Skeletal muscle cell (primary cell): ENCODE measurements at places on chromosomes 13 and 19.

DNA sequence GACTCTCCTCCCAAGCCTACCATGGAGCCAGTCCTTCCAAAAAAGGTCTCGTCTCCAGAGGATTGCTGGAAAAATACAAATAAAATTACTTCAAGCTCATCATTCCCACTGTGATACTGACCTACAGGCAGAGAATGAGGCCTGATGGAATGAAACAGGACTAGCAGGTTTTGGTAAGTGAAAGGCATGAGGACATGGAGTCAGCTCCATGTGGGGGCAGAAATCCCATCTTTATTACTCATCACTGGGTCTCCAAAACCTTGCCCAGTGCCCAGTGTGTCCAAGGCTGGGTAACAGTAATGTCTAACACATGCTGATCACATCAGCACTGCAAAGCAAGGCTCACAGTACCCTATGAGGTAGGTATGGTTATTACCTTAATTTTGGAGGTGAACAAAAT lies 235.4 kb downstream of the DNAJC15 start:
- no peak for DNase-seq

GRCh38 chr13:108305655-108306054 lies 36.1 kb downstream of the TNFSF13B start:
- DNase-seq, result no peak

DNA sequence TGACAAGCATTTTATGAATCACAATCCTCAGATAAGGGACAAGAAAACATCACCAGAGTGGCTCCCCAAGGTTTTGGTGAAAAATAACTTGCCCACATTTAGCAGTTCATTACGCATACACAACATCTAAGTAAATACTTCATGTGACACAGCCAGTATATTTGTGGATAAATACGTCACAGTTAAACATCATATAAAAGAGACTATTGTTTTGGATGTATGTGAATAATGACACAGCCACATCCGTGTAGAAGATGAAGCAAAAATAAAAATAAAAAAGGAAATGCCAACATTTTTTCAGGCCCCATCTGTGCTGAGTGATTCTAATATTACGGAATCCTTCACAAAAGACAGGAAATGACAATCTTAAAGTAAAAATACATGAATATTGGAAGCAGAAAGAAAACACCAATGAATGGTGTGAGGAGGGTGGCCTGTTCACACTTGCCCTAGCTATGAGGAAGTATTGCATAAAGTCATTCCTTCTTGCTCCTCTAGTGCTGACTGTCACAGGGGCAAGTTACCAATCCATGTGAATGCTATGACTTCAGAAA lies 457.1 kb downstream of the KLF12 start:
- DNase-seq, result peak; percentile 30

DNA sequence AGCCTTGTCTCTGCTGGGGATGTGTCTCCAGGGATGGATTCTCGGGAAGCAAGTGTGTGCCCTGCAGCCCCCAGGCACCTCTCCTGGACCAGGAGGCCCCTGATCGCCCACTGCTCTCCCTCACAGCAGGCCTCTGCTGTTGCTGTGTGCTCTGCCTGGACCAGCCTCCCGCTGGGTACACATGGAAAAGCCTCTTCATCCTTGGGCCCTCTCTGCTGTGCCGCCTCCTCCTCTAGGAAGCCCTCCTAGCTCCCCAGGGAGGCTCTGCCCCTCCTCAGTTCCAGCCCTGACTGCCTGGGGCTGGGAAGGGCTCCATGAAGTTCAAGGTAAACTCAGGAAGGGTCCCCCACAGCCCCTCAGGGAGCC lies 12.0 kb downstream of the NDUFA11 start:
- DNase-seq, result no peak

GRCh38 chr13:91155512-91156114 lies 191.9 kb upstream of the MIR17HG start:
- no peak for DNase-seq

GRCh38 chr19:40410030-40410389 lies 3.2 kb downstream of the PRX start:
- DNase-seq, result no peak

DNA sequence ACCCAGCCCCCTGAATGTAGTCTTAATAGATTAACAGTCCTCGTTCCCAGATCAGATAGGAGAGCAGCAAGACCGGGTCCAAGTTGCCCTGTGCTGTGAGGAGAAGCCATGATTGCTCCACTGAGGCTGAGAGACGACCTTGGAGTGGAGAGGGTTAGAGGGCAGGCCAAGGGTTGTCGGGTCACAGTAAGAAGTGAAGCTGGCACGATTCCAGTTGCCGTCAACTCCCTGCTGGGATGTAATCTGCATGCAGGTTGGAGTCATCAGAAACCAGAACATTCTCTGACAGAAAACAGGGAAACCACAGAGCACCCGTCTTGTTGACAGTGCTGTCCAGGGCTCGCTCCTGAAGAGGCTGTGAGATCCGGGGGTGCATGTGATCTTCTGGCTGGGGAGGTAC lies 19.0 kb upstream of the ATP11A start:
- DNase-seq, result no peak

DNA sequence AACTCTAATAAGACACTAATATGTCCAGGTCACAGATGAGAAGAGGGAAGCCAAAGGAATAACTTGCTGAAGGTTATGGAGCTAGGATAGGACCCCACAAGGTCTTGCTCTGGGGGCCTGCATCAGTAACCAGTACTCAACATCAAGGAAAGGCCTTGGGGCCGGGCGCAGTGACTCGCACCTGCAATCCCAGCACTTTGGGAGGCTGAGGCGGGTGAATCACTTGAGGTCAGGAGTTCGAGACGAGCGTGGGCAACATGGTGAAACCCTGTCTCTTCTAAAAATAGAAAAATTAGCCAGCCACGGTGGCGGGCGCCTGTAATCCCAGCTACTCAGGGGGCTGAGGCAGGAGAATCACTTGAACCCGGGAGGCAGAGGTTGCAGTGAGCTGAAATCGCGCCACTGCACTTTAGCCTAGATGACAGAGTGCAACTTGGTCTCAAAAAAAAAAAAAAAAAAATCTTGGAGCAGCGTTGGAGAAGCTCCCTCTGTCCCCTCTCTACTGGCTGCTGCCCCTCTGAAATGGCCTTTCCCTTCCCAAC lies 1.8 kb downstream of the LONP1 start:
- peak; percentile 17 for DNase-seq

DNA sequence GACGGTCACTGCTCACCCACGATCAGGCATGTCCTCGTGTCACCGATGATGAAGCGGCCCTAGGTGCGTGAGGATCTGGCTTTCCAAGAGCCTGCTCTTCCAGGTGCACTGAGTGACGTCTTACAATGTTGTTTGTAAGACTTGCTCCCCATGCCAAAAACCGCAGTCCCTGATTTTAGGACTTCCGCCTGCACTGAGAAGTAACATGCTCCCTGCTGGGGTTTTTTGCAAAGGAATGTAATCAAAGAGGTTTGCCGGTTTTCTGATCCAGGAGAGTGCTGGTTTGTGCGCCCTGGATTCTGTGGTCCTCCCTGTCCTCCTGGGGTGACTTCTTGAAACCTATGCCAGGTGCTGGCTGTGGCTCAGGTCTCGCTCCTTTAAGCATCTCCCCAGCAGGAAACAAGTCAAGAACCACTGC lies 38.8 kb downstream of the MYO9B start:
- DNase-seq, result no peak

DNA sequence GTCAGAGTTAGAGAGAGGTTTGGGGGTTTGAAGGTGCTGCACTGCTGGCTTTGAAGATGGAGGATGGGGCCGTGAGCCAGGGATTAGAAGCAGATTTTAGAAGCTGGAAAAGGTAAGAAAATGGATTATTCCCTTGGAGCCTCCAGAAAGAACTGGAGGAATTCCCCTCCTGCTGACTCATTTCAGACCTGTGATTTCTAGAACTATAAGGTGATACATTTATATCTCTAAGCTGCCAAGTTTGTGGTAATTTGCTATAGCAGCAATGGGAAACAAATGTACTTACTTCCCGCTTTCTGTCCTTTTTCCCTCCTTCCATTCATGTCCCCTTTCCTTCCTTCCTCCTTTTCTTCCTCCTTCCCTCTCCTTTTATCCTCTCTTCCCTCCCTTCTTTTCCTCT lies 78.5 kb upstream of the PCDH8 start:
- no peak for DNase-seq

DNA sequence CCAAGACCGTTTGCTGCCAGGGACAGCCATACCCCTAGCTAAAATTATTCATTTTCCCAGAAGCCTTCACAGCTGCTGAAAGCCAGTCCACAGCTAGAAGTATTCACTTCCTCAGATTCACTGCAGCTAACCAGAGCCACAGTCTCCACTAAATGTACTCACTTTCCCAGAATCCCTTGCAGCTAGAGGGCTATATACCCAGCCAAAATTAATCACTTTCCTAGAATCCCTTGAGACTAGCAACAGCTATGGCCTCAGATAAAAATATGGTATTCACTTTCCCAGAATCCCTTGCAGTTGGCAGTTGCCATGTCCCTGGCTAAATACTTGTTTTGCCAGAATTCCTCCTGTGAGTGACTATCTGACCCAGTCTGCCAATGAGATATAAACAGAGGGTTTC lies 13.8 kb upstream of the MEIS3 start:
- DNase-seq, result no peak

GRCh38 chr19:48588670-48589401 lies 17.7 kb upstream of the SPACA4 start:
- no peak for DNase-seq

- DNase-seq, result no peak
These were observed 1.2 kb downstream of the TBC1D4 start for GRCh38 chr13:75480671-75481175.

DNA sequence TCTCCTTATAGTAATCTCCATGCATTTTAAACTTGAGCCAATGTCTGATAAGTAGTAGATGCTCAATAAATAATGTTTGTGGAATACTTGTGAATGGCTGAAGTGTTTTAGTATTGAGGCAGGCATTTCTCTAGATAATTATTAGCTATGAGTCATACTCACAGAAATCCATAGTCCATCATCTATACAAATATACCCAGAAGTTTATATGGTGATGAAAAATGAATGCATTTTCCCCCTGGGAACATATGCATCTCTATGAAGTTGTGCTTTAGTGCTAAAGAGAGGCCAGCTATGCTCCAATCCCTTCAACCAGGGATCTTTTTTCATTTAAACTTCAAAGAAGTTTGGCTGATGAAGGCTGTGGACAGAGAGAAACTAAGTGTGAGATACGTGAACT lies 17.2 kb downstream of the MBNL2 start:
- DNase-seq, result no peak

DNA sequence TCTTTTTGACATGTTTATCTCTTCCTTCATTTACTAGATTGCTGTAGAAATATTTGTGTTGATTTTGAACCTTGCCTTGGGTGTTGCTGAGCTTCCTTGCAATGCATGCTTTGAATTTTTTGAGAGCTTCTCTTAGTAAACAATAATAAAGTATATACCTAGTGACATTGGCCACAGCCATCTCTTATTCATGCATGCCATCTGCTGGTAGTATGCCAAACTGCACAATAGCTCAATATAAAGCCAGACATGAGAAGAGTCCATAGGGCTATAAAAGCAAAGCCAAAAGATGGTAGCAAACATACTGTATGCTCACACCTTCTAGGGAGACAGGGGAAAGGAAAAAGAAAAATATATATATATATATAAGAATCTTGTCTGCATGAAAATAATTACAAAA lies 18.9 kb upstream of the ZSCAN5A start:
- DNase-seq, result peak; percentile 7

DNA sequence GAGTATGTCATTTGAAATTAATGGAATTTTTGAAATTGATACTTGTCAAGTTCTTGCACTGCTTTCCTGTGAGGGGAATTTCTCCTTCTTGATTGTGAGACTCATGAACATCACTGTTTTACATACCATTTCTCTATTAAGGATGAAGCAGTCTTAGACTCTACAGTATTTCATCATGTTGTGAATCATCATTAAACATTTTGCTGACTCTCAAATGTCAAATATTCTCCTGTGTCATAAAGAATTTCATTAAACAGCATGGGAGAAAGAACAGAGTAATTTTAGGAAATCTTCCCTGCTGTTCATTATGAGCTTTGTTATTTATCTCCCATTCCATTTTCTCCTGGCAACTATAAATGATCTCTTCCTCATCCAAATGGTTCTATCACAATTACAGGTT lies 729.0 kb downstream of the PCDH9 start:
- DNase-seq, result peak; percentile 49

GRCh38 chr13:101572456-101572855 lies 120.0 kb downstream of the ITGBL1 start:
- DNase-seq, result no peak

GRCh38 chr19:9306443-9306842 lies 3.2 kb downstream of the ZNF699 start:
- peak; percentile 25 for DNase-seq

DNA sequence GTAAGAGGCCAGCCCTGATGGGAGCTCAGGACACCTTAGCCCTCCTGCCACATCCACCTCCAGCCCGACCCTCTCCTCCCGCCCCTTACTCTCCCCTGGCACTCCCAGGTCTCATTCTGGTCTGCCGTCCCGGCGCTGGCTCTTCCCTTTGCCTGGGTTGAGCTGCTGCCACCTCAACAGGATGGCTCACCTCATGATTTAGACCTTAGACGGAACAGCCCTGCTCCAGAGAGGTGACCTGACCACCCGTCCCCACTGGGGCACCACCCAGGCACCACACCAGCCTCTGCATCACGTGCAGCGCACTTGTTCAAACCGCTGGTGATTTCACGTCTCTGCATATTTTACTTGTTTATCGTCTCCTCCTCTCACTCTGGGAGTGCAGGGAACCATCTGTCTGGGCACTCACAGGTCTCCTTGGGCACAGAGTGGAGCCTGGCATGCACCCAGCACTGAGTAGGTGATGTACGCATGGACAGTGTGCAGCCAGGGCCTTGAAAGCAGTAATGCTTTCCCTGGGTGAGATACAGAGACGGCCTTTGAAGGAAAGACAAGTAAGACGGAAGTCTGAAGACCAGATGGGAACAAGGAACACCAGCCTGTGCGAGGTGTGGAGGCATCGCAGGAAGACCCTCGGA lies 183.1 kb downstream of the KATNAL1 start:
- DNase-seq, result no peak

- no peak for DNase-seq
These were observed 410.7 kb downstream of the MZT1 start for GRCh38 chr13:72316716-72317115.

- DNase-seq, result peak; percentile 80
These were observed 69.7 kb upstream of the C13orf46 start for GRCh38 chr13:114043421-114044053.

GRCh38 chr19:6590258-6590826 lies 608 bp downstream of the CD70 start:
- no peak for DNase-seq

DNA sequence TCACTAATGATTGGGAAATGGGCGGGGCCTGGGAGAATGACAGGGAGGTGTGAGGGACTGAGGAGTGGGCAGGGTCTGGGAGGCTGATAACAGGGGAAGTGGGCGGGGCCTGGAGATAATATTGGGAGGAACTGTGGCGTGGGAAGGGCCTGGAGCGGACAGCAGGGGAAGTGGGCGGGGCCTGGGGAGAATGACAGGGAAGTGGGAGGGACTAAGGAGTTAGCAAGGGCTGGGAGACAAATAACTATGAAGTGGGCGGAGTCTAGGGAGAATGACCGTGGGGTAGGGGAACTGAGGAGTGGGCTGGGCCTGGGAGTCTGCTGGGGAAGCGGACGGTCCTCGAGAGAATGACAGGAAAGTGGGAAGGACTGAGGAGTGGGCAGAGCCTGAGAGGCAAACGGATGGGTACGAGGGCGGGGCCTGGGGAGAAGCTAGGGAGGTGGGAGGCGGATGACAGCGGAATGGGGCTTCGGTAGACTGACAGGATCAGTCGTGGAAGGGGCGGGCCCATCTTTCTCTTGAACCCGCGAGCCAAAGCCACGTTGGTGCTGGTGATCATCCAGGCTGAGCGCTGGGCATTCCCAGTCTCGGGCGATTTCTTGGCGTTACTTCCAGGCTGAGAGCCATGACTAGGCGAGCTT lies 14.0 kb upstream of the TUBB4A start:
- DNase-seq, result peak; percentile 48
